ENCODE measurements at places on chromosomes 2 and 18.

DNA sequence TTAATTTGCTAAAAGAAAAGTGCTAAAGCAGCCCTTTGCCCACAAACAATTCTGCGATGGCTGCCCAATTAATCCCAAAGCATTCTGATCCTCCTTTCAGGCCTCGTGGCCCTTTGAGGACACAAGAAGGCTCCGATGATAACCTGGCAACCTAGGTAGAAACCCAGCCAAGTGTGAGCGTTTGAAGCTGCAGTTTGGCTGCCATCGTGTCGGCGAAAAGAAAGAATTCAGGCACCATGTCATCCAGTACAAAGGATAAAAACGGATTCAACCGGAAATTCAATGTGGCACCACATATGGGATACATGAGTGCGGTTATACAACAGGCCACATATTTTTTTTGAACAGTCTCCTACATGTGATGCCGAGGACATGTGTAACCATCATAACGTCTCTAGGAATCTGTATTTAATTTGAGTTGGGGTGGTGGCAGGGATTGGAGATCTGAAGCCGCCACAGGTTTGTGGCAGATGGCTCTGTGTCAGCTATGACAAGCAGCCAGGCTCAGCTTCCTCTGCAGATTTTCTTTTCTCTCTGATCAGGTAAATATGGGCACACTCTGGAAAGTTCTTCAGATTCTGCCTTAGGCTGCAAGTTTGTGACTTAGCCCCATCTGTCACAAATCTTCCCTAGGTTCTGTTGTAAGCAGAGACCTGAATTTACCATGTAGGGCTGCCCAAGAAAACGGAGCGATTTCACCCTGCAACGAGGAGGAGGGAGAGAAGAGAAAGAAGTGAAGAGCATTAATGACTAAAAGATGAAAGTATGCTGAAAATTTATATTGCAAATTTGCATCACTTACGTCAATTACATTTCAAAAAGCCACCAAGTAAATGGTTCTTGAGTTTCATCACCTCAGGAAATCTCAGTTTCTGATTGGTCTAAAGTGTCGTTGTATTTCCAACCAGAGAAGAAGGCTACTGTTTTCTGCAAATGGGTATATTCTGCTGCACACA is 573.2 kb downstream of the ZEB2 start:
- DNase-seq: no peak

DNA sequence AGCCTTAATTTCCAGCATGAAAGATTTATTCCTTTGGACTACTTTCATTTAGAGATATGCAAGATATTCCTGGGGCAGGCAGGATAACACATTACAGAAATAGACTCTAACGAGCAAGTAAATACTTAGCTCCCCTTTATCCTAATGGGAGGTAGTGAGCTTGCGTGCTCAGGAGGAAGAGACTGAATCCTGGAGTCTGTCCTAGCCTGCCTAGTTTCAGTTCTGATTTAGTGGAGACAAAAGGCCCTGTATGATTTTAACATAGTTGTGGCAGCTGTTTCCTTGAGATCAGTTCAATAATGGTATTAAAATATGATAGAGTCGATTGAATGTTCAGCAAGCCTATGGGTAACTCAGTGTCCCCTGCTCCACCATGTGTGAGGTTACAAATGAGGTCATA is 109.5 kb downstream of the FMNL2 start:
- no peak for DNase-seq

- DNase-seq: no peak
These were observed 6.8 kb upstream of the CRYBA2 start for GRCh38 chr2:218999881-219000568.

DNA sequence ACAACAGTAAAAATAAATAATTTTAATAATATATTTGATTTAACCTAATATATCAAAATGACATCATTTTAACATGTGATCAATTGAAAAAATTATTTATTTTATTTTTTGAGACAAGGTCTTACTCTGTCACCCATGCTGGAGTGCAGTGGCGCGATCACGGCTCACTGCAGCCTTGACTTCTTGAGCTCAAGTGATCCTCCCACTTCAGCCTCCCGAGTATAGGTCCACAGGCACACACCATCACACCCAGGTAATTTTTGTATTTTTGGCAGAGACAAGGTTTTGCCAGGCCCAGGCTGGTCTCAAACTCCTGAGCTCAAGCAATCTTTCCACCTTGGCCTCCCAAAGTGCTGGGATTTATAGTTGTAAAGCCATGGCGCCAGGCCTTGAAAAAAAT is 126.7 kb upstream of the COPS8 start:
- no peak for DNase-seq

DNA sequence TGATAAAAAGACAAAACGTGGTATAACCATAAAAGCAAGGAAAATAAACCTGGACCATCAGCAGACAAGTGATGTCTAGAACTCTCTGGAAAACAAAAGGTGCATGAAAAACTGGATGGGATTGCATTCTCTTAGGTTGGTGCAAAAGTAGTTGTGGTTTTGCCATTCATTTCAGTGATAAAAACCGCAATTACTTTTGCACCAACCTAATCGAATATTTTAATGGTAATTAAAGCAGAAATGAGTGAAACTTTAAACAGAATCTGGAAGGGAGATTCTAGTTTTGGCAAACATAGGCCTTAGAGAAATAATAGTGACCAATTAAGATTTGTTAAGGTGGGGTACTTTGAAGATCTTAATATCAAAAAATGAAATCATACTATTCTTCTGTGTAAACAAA is 800.8 kb upstream of the GYPC start:
- no peak for DNase-seq

DNA sequence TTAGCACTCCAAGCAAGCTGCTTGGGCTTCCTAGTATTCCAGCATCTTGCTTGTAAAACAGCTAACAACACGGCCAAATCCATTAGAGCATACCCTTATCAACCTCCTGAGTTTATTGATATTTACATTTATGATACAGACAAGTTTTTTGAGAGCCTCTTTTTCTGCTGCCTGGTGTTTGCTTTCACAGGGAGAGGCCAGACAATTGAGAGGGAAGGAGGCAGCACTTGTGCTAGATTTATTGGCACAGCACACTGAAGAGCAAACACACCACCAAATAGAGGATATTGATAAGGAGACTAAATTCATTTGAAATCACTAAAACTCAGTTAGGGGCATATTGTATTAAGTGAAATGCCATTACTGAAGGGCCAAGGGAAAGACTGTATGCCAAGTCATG is 1142.3 kb upstream of the FANCL start:
- no peak for DNase-seq

- no peak for DNase-seq
These were observed 5.2 kb upstream of the BOLA3 start for GRCh38 chr2:74152954-74153353.

DNA sequence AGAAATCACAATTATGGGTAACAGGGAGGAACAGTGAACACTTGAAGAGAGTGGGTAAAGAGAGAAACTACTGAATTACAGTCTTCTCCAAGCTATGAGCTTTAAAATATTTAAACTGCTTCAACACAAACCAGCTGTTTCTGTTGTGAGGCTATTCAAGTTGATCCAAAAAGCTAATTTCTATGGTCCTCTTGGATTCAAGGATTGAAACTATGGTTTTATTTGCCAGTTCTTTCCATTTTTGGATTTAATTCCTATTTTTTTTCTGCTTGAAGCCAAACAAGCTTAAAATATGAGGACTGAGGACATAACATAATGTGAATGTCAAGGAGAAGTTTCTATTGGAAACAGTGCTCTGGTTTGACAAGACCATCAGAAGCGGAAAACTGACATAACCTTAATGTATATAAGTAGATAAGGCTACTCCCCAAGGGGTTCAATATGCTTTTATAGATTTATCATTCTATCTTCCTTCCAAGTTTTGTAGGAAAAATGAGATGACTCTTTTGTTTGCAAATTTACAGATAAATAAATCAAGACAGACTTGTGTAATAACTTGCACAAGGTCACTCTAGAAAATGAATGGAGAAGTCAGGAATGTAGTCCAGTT is 60.7 kb upstream of the AQP4 start:
- DNase-seq: no peak

GRCh38 chr2:3160751-3161330 is 216.8 kb downstream of the EIPR1 start:
- DNase-seq: no peak

GRCh38 chr2:64982932-64983331 is 6.3 kb upstream of the SLC1A4 start:
- DNase-seq: no peak

- no peak for DNase-seq
These were observed 1.4 kb upstream of the YES1 start for GRCh38 chr18:813172-814071.

DNA sequence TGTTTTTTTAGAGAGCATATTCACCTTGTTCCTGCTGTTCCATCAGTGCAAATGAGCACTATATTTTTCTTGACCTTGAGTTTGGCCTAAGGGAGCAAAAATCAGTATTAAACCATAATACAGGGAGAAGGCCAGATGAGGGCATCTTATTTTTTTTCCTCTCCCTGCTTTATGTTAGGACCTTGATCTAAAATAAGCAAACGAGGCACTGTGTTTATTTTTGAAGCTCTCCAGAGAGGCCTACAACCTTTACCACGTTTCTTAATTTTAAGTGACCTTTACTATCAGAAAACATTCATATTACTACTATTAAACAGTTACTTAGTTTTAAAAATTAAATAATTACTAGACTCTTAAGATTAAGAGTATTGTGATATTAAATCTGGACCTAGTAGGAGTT is 100.8 kb downstream of the TANC1 start:
- no peak for DNase-seq

DNA sequence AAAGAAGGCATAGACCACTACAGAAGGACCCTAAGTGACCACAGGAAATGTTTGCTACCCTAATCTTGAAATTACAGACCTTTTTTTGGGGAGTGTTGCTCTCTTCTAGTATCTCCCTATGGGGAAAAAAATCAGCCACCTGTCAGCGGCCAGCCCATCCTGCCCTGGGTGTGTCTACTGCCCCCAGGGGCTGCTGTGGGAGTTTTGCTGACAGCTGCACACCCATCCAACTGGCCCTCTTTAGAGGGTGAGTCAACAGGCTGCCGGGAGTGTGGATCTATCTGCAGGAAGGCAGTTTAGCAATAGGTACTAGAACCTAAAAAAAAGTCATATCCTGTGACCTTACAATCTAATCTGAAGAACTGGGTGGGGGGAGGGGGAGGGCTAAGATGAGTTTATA is 796 bp upstream of the DYSF start:
- no peak for DNase-seq

DNA sequence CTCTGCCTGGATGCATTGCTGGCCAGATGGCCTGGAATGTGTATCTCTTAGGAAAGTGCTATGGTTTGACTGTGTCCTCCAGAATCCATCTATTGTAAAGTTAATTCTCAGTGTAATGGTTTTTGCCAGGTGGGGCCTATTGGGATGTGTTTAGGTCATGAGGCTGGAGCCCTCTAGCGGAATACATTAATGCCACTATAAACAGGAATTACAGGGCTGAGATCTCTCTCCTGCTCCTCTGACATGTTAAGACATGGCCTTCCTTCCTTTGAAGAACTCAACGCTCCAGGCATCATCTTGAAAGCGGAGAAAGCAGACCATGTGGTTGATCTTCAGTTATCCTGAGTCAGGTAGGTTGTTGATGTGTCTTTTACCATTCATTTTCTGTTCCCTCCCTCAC is 276.4 kb downstream of the RPIA start:
- DNase-seq: no peak

- DNase-seq: no peak
These were observed 289.6 kb downstream of the CDH2 start for GRCh38 chr18:27887287-27887686.

- DNase-seq: no peak
These were observed 16.5 kb downstream of the PASK start for GRCh38 chr2:241132538-241133435.

Data from naive thymus-derived CD4-positive, alpha-beta T cell (primary cell).